ENCODE measurements at places on chromosomes 7 and 10.

DNA sequence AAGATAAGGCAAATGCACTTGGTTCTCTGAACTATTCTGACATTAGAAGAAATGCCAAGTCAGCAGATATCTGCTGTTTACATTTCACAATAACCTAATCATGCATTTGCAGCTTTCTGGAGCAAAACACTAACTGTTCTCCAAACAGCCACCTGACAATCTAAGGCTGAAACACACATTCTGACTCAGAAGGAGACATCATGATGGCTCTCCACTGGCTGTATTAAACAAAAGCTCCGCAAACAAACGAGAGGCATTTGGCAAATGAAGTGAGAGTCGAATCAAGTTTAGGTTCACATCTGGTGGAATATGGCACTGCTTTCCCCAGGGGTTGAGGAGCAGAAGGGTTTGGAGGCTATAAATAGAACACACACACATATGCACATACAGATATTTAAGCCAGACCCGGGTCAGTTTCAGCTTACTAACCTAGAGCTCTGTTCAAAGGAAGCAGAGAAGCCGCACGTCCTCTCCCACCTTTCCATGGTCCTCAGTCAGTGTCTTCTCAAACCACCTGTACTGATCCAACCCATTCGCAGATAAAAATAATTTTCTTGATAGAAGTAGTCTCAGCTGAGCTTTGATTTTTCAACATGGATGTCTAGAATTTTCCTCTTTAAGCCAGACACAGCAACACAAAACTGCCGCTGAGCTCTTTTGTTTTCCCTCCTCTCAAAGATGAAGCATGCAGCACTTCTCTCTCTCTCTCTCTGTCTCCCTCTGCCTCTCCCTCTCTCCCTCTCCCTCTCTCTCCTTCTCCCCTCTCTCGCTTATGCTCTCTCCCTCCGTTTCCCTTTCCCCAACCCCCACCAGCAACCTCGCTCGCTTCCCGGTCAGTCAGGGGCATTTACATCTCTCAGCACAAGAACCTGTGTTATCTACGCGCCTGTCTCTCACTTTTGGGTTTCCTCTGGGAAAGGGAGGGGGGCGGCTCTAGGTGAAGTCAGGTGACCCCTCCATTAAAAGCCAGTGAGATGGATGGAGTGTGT is 682.8 kb downstream of the MAGI2 start:
- peak; percentile 35 for DNase-seq

DNA sequence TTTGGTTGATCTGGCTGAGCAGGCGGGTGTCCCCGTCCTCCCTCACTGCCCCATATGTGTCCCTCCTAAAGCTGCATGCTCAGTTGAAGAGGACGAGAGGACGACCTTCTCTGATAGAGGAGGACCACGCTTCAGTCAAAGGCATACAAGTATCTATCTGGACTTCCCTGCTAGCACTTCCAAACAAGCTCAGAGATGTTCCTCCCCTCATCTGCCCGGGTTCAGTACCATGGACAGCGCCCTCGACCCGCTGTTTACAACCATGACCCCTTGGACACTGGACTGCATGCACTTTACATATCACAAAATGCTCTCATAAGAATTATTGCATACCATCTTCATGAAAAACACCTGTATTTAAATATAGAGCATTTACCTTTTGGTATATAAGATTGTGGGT is 26.9 kb upstream of the TRIM56 start:
- DNase-seq: peak; percentile 22

GRCh38 chr7:106285855-106286492 is 1.2 kb upstream of the NAMPT start:
- no peak for DNase-seq

DNA sequence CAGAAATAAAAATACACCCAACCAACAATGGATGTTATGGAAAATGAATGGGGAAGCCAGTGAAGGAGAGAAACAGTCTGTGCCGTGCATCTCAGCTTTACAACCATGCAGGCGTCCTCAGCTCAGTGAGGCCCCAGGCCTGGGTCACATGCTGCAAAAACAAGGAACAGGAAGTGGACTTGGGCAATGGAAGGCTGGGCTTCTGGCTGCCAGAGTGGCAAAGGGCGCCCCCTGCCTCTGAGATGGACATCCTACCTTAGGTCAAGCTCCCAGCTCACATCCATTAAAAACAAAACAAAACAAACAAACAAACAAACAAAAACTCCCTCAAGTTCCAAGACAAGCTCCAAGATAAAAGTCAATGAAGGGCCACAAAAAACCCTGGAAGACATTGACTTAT is 54.7 kb upstream of the AFAP1L2 start:
- no peak for DNase-seq

DNA sequence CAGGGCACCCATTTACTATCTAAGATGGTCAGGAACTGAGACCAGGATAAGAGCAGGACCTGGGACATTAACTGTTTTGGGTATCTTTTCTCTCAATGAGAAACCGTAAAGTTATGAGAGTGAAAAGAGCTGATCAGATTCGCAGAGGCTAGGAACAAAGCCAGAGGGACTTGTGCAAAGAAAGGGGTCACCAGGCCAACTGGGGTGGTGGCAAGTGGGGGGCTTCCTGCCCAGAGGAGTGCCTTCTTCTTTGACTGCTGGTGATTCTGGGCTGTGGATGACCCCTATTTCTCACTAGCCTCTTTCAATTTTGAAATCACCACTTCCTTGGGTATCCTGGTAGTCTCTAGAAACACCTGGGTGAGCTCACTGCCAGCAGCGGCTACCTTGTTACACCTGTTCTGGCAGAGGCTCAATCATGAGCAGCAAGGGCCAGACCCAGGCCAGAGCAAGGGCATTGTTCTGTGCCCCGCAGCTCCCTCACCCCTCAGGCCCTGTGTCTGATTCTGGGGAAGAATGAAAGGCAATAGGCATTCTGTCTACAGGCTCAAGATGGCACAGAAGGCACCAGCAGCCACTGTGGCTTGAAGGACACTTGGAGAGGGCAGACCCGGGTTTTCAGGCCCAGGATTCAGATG is 999 bp downstream of the SFTPD start:
- no peak for DNase-seq

- no peak for DNase-seq
Measured at GRCh38 chr10:100618632-100619255, 83.0 kb downstream of the HIF1AN start.

GRCh38 chr10:128475686-128476367 is 349.6 kb upstream of the MKI67 start:
- DNase-seq: no peak

GRCh38 chr10:43076876-43077420 is at the start of gene RET:
TSS of gene RET (plus strand) at chr10:43077069. CDS start at chr10:43077259, 190 bp downstream.
- DNase-seq: no peak

DNA sequence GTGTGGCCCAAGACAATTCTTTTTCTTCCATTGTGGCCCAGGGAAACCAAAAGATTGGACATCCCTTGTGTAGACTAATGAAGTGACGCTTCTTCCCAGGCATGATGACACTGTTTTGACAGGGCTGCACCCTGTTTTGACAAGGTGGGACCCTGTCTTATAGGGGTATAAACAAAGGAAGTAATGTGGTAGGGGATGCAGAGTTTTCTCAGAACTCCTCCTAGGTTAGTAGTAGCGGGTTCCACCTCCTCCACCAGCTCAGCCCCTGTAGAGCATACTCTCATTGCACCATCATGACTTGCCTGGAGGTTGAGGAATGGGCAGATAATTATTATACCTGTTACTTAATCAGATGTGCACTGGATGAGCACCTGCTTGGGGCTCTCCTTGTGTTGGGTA is 123.1 kb downstream of the CCNY start:
- no peak for DNase-seq

GRCh38 chr10:43287056-43288007 is 20.5 kb upstream of the RASGEF1A start:
- DNase-seq: no peak

DNA sequence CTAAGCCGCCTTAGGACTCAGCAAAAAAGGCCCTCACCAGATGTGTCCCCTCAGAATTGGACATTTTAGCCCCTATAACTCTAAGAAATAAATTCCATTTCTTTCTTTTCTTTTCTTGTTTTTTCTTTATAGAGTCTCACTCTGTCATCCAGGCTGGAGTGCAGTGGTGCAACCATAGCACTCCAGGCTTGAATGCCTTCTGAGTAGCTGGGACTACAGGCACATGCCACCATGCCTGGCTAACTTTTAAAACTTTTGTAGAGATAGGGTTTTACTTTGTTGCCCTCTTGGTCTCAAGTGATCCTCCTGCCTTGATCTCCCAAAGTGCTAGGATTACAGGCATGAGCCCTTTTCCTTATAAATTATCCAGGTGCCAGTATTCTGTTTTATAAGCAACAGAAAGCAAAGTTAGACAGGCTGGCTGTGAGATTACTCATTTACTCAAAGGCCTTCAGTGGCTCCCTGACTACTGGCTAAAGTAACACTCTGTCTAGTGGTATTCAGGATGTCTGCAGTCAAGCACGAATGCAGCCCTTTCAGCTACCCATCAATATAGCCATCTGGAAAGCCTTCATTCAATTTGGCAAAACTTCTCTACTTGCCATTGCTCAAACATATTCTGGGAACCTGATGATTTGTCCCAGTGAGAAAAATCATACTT is 128.6 kb downstream of the ICA1 start:
- no peak for DNase-seq

DNA sequence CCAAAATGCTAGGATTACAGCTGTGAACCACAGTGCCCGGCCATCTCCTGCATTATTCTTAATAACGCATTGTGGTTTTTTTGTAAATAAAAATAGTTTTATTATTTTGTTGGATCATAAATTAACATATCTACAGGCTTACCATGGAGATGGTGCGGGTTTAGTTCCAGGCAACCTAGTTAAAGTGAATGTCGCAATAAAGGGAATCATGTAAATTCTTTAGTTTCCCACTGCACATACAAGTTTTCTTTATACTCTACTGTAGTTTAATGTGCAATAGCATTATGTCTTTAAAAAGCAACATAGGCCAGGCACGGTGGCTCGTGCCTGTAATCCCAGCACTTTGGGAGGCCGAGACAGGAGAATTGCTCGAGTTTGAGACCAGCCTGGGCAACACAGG is 2.4 kb downstream of the PRKRIP1 start:
- no peak for DNase-seq

- DNase-seq: peak; percentile 55
Measured at GRCh38 chr10:13351340-13351915, 3.3 kb upstream of the SEPHS1 start.

- DNase-seq: no peak
Measured at GRCh38 chr7:112162784-112163506, 43.3 kb downstream of the DOCK4 start.

- DNase-seq: no peak
Measured at GRCh38 chr7:150503581-150503980, 11.1 kb upstream of the GIMAP7 start.

DNA sequence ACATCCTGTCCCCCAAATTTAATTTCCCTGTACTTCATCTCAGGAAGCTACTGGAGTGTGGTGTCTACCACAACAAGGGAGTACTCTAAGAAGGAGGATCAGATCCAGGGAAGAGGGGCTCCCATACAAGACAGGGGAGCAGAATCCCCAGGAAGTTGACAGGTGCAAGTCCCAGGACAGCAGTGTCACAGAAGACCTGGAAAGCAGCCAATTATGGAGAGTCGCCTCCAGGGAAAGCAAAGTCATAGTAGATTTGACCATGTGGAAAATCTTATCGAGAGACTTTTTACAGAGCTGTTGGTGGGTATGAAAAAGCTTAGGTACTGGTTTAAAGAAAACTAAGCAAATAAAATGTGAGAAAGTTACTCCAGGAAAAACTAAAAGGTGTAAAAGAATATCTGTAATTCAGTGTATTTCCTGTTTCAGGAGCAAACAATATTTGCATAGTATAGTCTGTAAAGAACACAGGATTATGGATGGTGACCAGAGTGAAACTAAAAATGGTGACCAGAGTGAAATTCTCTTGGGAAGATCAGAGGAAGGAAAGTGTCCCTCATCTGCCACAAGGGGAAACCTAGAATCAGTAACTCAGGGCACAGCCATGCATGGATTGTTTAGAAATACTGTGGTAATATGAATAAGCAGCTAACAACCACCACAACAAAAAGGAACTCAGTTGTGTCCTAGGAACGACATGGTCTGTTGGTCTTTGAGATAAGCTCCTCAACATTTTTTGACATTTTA is 44.5 kb downstream of the LANCL2 start:
- no peak for DNase-seq

DNA sequence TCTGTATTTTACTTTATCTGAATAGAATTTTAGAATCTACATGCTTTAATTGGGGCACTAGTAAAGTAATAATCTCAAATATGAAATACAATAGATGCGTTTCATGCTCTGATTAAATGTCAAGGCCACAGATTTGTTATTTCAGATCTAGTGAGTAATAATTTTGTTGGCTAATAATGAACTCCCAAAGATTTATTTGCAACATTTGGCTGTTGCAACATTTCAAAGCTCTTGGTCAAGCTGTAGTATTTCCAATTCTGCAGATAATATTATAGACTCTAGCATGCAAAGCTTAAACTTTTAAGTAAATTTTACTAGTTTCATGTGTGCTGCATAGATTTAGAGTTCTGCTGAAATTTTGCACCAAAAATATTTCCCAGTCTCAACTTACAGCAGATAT is 16.7 kb downstream of the LRRN3 start:
- no peak for DNase-seq

DNA sequence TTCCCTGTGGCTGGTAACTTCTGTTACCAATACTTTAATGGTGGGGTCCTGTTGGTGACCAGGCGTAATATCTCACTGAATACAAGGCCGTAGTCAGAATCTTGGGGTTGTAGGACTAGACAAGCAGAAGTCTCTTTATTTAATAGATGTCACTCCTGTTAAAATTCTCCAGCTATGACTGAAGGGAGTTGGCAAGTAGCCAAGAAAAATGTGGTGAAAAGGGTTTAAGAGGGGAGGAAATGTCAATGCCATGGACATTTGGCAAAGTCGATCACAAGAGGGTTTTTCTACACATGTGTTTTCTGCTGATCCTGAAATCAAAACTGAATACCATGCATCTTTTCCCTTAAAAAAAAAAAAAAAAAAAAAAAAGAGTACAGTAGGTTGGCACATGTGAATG is 533.5 kb downstream of the AUTS2 start:
- DNase-seq: no peak

DNA sequence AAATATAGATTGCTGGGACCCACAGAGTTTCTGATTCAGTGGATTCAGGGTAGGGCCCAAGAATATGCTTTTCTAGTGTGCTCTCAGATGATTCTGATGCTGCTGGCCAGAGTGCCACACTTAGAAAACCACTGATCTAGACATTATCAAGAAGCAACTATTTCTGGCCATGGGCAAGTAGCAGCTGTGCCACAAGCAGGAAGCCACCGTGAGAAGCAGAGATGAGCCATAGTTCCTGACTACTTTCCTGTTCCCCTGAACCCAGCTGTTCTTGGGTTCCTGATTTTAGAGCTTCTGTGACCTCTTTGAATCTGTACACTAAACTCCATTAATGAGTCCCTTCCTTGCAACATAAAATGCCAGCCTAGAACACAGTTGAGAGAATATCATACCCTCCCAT is 38.1 kb upstream of the PIK3AP1 start:
- DNase-seq: no peak

- no peak for DNase-seq
Measured at GRCh38 chr10:26881600-26882331, 21.0 kb upstream of the ABI1 start.

DNA sequence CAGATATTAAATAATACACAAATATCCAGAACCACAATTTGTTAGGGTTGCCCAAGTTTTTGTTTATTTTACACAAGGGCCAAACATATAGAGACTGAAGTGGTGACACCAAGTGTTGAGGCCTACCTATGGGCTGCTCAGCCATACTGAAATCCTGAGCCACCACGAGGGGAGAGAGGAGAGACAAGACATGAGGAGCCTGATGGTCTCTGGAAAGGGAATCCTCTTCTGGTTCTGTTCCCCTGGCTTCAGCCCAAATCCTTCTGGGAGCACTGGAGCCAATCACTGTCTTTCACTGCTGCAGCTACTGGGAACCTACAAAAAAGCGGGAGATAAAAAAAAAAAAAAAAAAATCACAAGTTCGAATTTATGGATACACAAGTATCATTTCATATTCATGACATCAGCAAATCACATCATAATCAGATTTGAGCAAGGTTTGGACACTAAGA is 1.9 kb downstream of the SKIDA1 start:
- DNase-seq: no peak
